Left forelimb (tissue), 1 donor: ENCODE measurements at places on chromosomes 7 and 10.

GRCh38 chr10:20890491-20891337 lies 6.4 kb downstream of the NEBL start:
- DNase-seq = no peak

GRCh38 chr7:6507906-6508305 lies 43.4 kb downstream of the GRID2IP start:
- no peak for DNase-seq

DNA sequence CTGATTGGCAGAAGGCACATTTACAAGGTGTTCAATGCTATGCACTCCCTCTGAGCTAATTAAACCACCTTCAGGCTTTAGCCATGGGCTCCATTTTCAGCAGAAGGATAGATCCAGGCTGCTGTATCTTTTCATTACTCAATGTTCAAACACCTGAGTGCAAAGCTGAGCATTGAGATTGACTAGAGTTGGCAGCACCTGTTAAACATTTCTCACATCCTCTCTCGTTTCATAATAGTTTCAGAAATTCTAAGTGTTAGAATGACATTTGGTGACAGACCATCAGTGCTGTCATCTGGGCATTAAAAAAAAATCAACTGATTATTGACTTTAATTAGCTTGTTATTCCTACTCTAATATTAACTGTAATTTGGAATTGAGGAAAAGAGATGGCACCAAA lies 187.1 kb upstream of the SEMA3E start:
- DNase-seq = no peak

- no peak for DNase-seq
Observed at GRCh38 chr7:14934839-14935238, 32.3 kb upstream of the DGKB start.

GRCh38 chr10:115056186-115056585 lies 37.0 kb upstream of the ATRNL1 start:
- DNase-seq = no peak

- no peak for DNase-seq
Observed at GRCh38 chr7:105990727-105991453, 27.8 kb downstream of the CDHR3 start.

DNA sequence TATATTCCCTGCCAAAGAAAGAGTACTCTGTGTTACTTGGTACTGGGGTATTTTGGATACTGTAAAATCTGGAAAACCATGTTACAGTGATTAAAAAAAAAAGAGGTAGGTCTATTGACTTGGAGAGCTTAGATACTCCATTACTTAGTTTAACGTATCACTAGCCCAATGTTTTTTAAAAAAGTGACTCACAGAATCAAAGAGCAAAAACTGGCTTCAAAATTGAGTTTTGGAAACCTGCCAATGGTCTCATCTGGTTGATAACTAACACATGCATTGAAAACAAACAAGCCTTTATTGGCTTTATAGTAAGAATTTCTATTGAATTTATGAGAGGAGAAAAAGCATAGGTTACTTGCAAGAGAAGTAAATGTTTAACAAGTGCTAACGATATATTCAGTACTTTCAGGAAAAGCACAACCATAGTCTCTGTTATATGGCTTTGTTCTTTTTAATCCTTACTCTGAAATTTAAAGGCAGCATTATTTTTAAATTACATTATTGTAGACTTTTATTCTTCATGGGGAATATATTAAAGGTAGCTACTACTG lies 563.3 kb upstream of the SORCS1 start:
- DNase-seq = no peak

DNA sequence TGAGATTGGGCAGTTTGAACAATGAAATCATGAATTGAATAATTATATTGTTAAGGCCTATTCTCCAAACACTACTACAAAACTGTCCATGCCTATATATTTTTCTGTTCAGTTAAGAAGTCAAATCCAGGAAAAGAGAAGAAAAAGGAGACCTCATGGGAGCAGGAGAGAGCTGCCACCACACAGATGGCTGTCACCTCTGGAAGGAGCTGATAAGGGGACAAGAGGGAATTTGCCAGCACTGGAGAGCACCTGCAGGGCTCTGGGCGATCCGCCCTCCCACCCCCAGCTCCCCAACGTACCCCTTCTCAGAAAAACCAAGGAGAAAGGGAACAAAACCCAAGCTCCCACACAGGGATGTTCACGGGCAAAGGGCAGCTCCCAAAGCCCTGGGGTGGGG lies 227.8 kb downstream of the TNS3 start:
- DNase-seq = no peak

DNA sequence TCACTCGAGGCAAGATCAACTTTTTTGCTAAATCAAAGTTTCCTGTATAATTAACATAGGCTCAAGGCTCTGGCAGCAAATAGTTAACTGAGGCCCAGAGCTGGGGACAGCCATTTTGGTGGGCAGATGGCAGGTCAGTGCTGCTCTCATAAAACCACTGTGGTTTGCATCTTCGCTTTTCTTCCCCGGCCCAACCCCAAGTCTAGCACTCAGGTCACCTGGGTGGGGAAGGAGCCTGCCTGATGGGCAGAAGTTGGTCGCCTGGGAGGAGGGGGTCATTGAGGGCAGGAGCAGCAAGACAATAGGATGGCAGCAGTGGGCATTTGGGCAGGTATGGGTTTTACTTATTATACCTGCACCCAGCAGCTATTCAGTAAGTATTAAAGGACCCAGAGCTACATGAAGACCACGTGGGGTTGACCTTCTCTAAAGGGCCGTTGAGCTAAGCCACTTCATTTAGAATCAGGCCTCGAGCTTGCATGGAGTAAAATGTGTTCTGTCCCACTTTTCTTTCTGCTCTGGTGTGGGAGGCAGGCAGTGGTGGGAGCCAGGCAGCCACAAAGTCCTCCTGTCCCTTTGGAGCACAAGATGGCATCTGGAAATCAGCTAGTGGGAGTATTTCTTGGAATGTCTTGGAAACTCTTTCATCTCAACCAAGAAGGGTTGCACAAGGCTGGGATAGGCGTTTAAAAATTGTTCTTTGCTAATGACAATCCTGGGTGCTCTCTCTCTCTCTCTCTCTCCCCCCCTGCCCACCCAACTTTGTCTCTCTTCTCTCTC lies 133.4 kb downstream of the SPAG6 start:
- no peak for DNase-seq

DNA sequence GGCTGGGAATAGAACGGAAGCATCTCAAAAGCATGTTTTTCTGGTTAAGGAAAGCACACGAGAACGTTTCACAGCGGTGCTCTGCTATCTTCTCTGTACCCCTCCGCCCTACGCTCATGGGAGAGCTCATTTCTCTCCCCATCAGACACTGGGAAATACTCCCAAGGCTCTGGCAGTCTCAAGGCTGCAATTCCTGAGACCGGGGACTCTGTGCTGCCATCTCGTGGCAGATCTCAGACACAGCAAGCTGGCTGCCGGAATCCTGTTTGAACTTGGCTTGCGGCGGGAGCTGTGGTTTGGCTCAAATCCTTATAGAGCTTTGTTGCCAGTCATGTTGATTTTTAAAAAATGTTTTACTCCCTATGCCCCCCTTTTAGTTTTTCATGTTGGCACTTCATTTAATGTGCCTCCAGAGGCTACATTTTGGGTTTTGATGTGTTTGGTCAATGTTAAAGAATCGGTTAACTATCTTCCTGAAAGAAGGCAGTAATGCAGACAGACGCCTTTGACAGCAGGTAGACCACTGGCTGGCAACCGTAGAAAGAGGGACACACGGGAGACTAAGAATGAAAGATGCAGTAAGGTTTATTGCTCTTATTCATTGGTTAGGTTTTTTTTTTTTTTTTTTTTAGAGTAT lies 27.6 kb downstream of the BMPER start:
- peak; percentile 85 for DNase-seq

DNA sequence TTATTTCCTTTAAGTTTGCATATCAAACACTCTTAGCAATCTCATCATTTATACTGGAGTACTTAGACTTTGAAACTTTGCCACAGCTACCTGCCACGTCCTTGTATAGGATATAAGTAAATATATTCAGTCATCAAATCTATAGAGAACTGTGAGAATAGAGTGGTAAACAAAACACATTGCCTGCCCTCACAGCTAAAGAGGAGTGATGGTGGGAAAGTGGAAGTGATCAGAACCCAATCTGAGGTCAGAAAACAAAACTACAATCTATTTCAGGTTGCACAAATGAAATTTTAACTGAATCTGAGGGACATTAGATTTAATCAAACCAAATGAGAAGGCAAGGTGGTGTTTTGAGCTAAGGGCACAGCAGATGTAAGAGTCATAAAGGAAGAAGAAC lies 74.8 kb downstream of the ZEB1 start:
- DNase-seq = no peak

DNA sequence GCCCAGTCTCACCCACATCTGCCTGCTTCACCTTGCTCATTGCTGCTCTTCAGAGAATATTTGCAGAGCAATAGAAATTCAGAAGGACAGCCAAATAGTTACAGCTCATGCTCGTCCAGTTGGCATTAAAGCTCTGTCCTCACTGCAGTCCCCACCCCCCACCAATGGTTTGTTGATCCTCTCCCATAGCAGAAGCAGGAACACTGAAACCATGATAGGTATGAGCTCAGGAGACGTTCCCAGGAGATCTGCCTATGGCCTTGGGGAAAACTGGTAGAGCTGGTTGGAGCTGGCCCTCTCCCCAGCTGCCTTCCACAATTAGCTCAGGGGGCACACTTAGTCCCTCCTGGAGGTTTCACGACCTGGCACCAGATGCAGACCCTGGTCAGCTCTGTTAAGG lies 68.6 kb upstream of the KMT2C start:
- no peak for DNase-seq

DNA sequence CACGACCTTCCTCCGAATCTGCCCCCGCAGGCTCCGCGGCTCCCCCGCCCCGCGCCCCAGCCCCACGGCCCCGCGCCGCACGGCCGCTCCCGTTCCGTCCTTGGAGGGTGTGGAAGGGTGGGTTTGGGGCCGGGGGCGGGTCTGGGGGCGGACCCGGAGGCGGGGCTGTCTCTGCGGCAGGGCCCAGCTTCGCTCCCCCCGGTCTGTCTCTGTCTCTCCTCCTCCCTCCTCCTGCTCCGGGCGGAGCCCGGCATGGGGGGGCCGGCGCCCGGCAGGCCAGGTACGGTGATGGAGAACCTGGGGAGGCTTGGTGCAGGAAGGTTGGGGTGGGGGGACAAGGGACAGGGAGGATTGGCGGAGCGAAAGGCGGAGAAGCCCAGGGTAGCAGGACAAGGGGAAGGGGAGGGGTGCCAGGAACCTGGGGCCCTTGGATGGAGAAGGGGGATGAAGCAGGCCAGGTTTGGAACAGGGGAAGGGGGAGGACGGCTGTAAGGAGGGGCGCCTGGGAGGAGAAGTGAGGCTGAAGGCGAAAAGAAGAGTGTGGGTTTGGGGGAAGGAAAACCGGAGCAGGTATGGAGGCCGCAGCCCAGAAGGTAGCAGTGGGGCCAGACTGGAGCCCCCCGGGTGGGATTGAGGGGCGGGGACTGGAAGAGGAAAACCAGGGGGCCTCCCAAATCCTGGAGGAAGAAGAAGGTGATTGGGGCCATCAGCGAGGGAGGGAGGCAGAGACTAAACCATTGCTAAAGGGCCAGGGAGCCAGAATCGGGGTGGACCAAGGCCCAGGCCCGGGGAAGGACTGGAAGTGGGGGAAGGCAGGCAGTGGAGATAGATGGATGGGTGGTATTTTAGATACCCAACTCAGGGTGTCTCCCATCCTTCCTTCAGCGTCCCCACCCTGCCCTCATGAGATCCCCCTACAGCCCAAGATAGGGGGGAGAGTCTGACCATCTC lies at the start of gene NYAP1:
Gene NYAP1, plus strand, starts transcription at position 206 of the 951 bp plus-strand sequence. CDS start 1,385 bp downstream, outside the sequence.
- DNase-seq = peak; percentile 87
